Activated T-helper 9 cell treated with anti-CD3 and anti-CD28 coated beads, Interleukin-2, amount 50 U/mL, for 16 hours (primary cell): ENCODE measurements at places on chromosomes 3 and 15.

- DNase-seq = no peak
These were observed 84.9 kb downstream of the TFDP2 start for GRCh38 chr3:142064454-142064853.

DNA sequence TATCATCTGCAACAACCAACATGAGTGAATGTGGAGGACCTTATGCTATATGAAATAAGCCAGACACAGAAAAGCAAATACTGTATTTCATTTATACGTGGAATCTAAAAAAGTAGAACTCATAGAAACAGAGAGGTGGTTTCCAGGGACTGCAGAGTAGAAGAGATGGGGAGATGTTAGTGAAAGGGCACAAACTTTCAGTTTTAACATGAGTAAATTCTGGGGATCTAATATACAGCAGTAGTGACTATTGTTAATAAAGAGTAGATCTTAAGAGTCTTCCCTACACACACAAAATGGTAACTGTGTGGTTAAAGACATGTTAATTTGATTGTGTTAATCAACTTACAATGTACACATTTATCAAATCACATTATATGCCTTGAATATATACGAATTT, 20.9 kb upstream of the MELTF start:
- DNase-seq = no peak

DNA sequence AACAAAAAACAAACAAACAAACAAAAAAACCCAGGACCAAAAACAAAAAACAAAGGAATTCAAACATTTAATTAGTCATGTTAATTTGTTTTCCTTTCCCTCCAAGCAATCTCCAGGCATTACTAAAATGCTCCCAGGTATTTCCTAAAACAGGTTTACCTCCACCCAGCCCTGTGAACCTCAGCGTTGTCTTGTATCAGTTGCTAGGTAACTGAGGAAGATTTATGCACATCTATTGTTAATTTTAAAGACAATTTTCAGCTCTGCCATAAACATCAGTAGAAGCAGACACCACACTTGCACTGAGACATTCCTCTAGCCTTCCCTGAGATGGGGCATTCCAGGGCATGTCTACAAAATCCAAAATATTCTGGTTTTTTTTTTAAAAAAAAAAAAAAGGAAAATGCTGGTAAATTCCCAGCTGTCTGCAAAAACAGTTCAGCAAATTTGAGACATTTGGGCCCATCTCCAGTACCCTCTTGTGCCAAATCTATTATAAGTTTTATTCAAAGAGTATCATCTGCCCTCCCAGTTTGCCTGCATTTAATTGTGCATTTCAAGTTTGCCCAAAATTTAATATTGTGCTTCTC, 227.6 kb downstream of the ADAMTS9 start:
- DNase-seq = no peak

DNA sequence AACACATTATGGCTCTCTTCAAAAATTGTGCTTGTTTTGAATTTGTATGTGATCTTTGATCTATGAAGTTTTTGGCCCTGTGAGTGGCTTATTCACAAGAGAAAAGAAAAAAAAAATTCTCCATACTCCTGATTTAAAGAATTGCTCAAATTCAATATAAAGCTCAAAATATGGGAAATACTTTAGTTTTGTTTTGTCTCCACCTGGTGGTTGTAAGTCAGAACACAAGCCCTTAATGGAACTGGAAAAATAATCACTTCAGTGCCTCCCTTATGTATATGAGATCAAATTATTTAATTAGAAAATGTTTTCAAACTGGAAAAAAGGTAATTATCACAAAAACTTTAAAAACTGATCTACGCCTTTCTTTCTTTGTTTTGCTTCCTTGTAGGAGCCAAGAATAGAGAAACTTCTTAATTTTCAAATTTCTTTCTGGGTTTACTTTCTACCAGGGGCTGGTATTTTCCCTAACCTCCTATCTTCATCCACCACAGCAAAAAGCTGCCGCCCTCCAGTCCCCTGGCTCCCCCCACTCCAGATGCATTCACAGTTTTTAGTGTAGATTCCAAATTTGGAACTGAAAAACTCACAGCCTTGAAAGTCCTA, 50.6 kb downstream of the SERP1 start:
- DNase-seq = no peak

DNA sequence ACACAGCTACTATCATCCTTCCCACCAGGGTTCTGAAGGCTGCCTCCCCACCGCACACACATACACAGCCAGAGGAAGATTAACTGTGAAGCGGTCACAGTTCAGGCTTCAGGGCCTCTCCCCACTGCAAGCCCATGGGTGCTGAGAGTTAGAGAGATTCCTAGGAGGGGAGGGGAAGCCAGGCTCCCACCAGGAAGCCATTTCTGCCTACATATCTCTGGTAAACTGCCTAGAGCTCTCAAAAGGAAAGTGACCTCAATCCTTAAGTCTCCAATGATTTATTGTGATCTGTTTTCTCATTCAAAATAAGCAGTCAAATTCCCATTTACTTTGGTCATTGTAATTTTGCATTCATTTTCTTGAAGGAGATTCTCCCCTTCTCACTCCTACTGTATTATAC, 141.0 kb upstream of the BNIP2 start:
- no peak for DNase-seq

- no peak for DNase-seq
These were observed 320.6 kb downstream of the MECOM start for GRCh38 chr3:169342652-169343505.

- DNase-seq = peak; percentile 85
These were observed at the start of gene TASOR for GRCh38 chr3:56683122-56683817. Gene TASOR, minus strand, starts transcription at chr3:56683265. Its CDS starts 259 bp downstream, at chr3:56683006.

DNA sequence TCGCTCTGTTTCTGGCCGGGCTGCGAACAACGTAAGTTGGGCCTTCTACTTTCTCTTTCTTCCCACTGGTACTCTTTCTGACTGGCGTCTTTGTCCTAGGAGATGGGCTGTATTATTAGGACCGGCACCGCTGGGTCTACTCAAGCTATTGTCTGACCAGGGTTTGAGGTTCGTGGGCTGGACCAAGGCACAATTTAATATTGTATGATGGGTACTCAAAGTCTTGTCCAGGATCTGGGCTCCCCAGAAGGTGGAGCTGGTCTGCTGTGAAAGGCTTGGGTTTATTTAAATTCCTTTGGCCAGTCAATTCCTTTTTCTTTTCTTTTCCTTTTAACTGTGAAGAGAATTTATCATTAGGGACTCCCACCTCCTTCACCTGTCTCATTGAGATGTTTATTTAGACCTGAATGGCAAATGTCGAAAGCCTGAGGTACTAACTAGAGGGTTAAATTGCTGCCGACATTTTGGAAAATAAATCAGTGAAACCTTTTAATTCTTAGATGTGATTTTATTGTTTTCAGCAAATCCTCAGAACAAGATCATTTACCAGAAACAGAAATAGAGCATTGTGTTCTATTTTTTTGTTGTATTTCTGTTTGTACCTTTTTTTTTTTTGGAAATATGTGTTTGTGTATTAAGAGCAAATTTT, 410 bp downstream of the LRRC49 start:
- no peak for DNase-seq

- DNase-seq = no peak
These were observed 277.6 kb upstream of the CFAP20DC start for GRCh38 chr3:59327376-59327808.

GRCh38 chr3:46867550-46867898, 4.3 kb upstream of the MYL3 start:
- DNase-seq = no peak

DNA sequence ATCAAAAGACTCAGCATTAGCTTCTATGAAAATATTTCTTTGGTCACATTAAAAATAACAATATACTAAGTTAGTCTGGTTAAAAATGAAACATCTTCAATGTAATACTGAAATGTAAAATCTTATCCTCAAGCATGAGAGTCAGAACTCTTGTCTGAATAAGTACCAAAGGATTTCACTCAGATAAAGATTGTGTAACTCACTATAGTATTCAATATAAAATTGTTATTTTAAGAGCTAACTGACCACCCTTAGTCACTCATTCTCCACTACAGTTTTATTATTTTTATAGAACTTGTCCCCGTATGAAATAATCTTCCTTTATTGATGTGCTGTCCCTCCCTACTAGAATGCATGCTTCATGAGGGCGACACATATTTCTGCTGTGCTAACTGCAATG, 426.3 kb downstream of the MECOM start:
- DNase-seq = no peak

DNA sequence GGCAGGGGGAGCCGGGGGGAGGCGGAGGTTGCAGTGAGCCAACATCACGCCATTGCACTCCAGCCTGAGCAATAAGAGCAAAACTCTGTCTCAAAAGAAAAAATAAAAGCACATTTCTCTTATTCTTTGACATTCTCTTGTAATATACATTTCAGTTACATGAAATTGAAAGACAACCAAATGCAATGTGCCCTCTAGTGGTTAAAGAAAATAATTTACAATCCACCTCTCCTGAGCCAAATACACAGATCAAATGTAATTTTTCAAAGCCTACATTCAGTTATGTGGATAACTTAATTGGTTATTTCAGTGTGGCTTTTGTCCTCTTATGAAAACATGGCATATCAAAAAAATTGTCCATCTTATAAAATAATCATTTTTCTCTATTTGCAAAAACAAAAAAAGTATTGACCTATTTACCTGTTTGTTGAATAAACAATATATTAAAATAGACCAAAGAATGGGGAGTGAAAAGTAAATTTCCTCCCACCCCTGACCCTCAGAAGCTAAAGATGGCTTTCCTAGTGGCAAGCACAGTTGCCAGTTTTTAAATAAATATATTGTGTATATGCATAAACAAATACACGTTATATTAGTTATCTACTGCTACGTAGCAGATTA, 14.2 kb upstream of the U2SURP start:
- no peak for DNase-seq

- DNase-seq = no peak
These were observed 307.6 kb downstream of the GAP43 start for GRCh38 chr3:115930922-115931321.

DNA sequence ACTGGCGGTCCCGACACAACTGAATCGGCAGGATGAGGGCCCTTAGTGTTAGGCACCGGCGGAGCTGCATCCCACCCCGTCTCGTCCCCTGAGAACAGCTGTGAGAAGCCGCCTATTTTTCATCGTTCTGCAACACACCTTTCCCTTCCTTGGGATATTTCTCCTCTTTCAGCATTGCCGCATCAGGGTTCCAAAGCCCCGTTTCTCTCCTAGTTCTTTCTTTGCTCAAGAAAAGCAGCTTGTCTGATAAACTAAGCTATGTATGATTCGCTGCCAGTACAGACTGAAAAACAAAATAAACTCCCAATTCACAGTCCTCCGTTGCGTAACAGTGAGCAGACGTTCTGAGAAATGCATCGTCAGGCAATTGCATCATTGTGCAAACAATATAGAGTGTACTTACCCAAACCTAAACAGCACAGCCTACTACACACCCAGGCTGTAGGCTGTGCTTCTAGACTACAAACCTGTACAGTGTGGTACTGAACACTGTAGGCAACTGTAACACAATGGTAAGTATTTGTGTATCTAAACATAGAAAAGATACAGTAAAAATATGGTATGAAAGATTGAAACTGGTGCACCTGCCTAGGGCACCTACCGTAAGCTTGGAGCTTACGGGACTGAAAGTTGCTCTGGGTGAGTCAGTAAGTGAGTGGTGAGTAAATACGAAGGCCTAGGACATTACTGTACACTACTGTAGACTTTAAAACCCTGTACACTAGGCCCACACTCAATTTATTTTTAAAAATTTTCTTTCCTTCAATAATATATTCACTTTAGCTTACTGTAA, 8.9 kb upstream of the ADAMTS17 start:
- DNase-seq = no peak

- DNase-seq = no peak
These were observed 1.4 kb upstream of the MUC13 start for GRCh38 chr3:124935794-124936542.

DNA sequence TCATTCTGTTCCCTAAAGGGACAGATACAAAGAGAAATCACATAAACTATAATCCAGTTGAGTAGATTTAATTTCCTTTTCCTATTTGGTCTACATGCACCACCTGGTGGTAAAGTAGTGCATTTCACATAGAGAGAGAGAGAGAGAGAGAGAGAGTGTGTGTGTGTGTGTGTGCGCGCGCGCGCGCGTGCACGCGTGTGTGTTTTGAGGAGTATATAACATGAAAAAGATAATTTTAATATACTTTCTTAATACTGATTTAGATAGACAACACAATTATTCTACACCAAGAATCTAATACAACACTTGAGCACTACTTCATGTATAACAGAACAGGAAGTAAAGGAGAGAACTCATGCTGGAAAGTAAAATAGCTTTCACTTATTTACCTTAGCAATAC, 1.1 kb upstream of the FGF7 start:
- DNase-seq = no peak

- no peak for DNase-seq
These were observed 116.7 kb upstream of the LINGO1 start for GRCh38 chr15:77749236-77749997.

GRCh38 chr3:113698956-113699355, 2.5 kb upstream of the USF3 start:
- peak; percentile 1 for DNase-seq

DNA sequence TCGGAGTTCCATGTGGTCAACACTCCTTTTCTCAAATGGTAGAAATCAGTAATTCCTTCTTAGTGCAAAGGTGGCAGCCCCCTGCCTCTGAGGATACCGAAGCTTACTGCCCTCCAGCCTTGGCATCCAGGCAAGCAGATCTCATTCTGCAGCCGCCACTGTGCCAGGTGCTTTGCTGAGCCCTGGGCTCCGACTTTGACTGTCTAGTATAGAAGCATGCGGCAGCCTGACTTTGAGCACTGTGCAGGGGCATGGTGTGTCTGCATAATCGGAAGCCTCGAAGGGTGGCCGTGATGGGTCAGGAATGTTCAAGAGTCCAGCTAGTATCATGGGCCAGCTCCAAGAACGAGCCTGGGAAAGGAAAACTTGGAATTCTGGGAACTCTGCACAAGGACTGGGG, 39.7 kb downstream of the ABTB1 start:
- no peak for DNase-seq

- no peak for DNase-seq
These were observed 266.2 kb downstream of the NLGN1 start for GRCh38 chr3:173663696-173664111.

- DNase-seq = no peak
These were observed 34.3 kb upstream of the PLSCR2 start for GRCh38 chr3:146503461-146504202.

- no peak for DNase-seq
These were observed 52.2 kb downstream of the C3orf85 start for GRCh38 chr3:109188741-109189140.

DNA sequence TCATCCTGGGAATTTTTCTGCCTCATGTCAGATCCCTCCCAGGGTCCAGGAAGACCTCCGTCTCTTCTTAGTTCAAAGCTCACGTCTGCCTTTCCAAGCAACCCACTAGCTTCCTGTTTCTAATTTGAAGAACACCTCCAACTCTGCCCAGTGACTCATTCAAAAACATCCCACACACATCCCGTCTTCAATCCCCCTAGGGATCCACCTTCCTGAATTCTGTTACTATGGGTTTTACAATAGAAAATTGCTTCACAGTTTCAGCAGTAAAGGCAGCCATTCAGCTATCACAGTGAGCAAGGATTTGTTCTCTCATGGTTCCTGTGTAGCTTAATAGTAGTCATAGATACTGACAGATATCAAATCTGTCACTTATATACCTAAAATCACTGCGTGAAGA, 308.3 kb upstream of the CCDC54 start:
- no peak for DNase-seq
